8988T (cell line): ENCODE measurements at places on chromosomes 5 and 9.

DNA sequence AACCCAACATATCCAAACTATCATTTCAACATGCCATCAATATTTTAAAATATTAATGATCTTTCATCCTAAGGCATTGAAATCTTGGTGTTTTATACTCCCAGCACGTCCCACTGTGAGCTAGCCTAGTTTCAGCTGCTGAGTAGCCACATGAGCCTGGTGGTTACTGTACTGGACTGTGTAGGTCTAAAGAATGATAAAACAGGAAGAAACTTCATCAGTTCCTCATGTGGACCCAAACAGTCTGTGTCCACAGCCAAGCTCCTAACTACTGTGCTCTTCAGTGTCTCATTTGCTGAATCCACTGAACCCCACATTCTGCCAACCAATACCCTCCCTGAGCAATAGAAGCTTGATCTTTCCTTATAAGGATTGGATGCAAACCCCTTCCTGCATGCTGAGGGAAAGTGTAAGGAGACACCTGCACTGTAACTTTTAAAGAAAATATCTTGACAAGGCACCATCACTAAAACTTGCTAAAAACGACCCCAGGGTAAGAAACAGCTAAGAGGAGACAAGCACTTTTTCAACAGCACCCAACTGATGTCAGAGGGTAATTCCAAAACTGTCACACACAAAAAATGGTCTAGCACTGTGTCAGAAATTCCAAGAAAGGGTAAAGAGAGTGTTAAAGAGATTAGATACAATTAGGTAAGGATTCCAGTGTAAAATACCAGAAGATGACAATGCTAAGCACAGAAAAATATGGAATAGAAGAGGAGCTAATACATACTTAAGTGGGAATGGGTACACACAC is 126.9 kb downstream of the SPOCK1 start:
- DNase-seq = no peak

GRCh38 chr9:34279411-34279810 is 49.7 kb downstream of the KIF24 start:
- no peak for DNase-seq

GRCh38 chr5:121982146-121982892 is 20.5 kb downstream of the SRFBP1 start:
- DNase-seq = no peak

- DNase-seq = no peak
Measured at GRCh38 chr5:100188778-100189177, 346.4 kb upstream of the FAM174A start.

- DNase-seq = no peak
Measured at GRCh38 chr9:73215249-73215648, 63.6 kb downstream of the ANXA1 start.

GRCh38 chr5:106292654-106293053 is 1378.1 kb downstream of the EFNA5 start:
- no peak for DNase-seq

- DNase-seq = no peak
Measured at GRCh38 chr5:110251366-110251765, 475.1 kb downstream of the TMEM232 start.

GRCh38 chr5:122351416-122352157 is 39.5 kb downstream of the SNCAIP start:
- DNase-seq = no peak

DNA sequence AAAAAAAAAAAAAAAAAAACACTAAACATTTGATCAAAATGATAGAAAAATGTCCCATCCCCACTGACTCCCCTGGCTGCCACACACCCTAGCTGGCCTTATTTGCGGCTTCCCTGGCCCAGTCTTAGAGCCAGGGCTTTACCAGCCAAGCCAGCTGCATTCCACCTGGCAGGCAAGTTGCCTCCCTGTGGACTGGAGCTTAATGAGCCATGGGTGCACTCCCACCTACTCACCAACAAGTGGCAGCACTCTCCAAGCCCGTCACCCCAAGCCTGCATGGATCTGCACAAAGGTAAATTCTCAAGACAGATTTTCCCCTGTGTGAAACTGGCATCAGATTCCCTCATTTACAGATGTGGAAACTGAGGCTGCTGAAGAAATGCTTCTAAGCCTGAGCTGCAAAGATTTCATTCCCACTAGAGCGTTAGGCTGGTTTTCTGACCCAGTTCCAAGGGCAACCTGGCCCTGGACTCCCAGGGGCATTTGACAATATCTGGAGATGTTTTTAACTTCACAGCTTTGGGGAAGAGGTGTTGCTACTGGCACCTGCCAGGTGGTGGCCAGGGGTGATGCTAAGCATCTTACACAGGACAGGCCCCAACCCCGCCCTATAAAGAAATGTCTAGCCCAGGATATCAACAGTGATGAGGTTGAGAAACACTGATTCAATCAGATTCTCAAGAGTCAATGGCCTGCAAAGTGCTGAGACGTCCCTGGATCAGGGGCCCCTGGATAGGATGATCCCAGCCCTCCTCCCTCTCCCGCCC is 21.9 kb upstream of the VDAC1 start:
- peak; percentile 88 for DNase-seq

DNA sequence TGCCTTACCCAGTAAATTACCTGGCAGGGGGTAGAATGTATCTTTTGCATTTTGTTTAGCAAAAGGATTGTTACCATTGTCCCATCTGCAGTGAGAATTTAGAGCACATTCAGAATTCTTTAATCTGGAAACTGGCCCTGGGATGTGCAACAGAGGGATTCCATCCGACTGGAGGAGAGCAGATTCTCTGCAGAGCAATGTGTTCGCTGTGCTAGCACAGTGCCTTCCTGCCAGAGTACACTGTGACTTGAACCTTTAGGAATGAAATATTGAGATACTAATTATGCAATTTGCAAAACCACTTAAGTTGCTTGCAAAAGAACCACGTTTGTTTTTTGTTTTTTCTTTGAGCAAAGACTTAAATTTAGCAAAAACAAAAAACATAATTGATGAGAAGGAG is 22.5 kb upstream of the DMRT1 start:
- no peak for DNase-seq

DNA sequence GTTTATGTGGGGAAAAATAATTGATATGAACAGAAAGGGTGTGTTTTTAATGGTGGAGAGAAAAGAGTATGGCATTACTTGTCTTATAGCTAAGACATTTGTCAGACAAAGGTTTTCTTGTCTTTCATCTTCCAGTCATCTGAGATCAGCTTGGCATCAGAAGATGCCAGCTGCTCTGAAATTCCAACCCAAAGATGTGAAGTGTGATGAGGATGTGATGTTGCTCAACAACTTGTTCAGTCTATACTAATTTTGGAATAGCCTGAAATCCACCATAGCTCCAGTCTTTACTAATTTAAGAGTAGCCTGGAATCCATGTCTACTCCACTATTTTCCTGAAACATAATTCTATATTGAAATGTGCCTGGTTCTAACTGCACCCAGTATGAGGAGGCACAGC is 182.3 kb downstream of the CFAP90 start:
- DNase-seq = no peak

- DNase-seq = no peak
Measured at GRCh38 chr5:61416010-61416409, 84.0 kb downstream of the ZSWIM6 start.

GRCh38 chr5:124605541-124605940 is 140.9 kb downstream of the ZNF608 start:
- DNase-seq = no peak

DNA sequence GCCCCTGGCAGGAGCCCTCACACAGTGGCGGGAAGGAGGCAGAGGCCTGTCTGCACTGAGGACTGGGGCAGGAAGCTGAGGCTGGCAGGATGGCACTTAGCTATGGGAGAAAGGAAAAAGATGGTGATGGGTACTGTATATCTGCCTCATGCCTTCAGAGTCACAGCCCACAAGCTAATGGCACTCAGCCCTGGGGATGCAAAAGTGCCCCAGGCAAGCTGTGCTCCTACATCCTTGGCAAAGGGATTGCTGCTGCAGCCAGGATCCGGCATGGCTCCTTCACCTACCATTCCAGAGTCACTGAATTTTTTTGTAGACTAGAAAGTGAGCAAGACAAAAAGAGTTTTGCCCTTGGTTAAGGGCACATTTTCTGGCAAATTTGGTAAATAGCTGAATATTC is 8.7 kb downstream of the ACSL6 start:
- DNase-seq = no peak

GRCh38 chr5:137069358-137069757 is 429.8 kb downstream of the SPOCK1 start:
- DNase-seq = no peak

DNA sequence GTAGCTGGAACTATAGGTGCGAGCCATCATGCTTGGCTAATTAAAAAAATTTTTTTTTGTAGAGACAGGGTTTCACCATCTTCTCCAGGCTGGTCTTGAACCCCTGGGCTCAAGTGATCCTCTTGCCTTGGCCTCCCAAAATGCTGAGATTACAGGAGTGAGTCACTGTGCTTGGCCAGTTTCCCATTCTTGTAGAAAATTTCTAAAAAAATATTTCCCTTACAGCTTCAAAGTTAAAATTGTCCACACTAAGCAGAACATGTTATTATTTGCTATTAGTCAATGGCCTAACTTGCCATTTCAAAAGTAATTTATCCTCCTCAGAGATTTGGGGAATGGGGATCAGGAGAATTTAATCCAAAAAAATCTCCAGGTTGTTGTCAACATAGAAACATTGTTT is 40.1 kb downstream of the SLC38A9 start:
- no peak for DNase-seq

GRCh38 chr9:73753171-73753570 is 601.5 kb downstream of the ANXA1 start:
- no peak for DNase-seq

GRCh38 chr5:35813521-35813920 is 43.2 kb upstream of the IL7R start:
- DNase-seq = no peak

- DNase-seq = no peak
Measured at GRCh38 chr5:23977997-23978396, 470.6 kb downstream of the PRDM9 start.

DNA sequence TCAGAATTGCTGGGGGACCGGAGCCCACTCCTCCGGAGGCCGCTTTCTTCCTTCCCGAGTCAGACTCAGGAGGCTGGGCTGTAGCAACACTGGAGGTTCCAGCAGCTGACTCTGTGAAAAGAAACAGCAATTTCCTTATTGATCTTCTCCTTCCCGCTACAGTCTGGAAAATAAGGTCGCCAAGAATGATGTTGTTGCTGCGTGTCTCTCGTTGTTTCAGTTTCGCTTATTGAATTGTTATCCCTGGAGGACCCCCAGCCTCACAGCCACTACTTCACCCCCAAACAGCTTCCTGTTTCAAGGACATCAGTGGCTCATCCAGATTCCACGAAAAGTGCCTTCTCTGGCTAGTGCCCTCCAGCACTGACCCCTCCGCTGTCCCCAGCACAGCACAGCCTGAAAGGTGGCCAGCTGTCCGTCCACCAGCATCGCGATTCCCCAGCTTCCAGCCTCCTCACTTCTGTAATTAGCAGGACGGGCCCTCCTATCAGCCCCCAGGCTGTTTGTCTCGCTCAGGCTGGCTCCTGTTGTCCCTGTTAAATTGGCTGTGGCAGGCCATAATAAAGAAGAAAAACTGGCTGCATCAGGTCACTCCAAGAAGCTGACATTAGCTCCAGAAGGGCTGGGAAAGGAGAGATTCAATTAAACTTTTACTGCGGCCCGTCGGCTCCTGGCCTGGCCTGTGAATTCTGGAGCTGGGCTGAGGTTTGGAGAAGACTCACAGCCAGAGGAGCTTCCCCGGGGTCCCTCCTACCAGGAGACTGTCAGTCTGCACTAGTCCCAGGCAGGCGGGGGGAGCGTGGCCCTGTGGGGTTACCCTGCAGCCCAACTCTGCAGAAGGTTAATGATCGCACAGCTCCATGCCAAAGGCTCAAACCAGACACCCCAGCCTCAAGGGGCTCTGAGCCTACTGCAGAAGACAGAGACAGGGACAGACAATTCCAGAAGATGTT is 40.5 kb downstream of the OLFM1 start:
- no peak for DNase-seq

DNA sequence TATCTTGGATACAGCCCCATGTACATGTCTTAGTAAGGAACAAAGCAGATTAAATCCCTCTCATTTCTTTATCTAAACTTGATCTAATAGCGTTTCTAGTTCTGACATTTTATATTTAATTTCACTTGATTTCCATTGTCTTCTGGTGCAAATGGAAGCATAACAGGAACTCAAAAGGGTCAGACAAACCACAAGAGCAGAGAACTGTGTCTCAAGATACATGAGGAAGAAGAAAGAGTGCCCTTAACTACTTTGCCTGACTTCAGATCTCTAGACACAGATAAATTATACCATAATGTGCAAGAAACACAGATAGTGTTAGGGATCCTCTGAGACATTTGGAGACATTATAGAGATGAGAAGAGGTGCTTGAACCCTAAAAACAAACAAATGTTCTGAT is 20.7 kb upstream of the STX17 start:
- no peak for DNase-seq

DNA sequence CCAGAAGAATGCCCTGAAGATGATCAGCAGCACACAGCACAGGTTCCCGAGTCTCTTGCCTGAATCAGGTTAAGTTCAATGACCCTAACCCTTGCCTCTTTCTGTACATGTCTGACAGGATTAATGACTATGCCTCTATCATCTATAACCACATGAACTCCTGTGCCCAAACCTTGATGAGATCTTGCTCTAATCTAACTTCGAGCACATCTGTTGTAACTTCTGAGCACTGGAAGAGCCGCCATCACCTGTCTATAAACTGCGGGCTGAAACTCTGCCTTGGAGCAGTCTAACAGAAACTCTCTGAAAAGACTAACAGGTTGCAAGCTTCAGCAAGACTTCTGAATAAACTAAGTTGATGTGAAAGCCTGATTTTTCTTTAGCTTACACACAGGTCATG is 44.5 kb downstream of the SERINC5 start:
- no peak for DNase-seq

DNA sequence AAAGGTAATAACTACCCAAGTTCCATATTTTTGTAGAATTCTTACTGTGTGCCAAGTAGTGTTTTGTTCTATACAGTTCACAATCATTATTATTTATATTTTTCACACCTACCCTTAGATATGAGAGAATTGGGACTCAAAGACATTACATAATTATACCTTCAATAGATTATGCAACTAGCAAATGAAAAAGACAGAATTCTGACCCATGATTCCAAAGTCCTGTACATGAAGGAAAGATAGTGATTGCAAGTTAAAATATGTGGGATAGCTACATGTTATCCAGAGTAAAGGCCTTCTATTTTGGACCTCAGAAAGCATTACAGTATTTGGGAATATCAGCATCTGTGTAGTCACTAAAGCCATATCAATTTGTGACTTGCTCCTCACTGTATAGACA is 581.0 kb downstream of the ELAVL2 start:
- DNase-seq = no peak

- DNase-seq = no peak
Measured at GRCh38 chr9:90287567-90288274, 354.9 kb downstream of the DIRAS2 start.

GRCh38 chr9:91160181-91160580 is 201.5 kb downstream of the AUH start:
- DNase-seq = no peak

DNA sequence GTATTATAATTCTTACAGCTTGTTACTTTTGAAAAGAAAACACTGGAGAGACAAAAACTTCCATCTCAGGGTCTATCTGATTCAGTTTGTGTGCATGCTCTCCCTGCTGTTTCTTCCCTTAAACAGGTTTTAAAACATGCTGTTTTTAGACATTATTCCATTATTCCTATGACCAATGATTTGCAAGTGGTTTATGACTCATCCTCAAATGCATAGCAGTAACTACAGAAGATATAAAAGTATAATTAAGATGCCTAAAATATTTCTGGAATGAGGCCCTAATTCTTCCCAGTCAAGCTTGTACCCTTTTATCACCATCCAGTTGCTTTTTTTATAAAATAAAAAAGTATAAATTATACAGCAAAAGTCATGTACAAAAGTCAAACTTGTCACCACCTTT is 3.7 kb downstream of the DTWD2 start:
- DNase-seq = no peak

GRCh38 chr5:102857076-102857818 is 102.1 kb downstream of the PAM start:
- no peak for DNase-seq
